Activated CD4-positive, alpha-beta T cell treated with anti-CD3 and anti-CD28 coated beads for 1 hour (primary cell): ENCODE measurements at places on chromosomes 7 and 10.

DNA sequence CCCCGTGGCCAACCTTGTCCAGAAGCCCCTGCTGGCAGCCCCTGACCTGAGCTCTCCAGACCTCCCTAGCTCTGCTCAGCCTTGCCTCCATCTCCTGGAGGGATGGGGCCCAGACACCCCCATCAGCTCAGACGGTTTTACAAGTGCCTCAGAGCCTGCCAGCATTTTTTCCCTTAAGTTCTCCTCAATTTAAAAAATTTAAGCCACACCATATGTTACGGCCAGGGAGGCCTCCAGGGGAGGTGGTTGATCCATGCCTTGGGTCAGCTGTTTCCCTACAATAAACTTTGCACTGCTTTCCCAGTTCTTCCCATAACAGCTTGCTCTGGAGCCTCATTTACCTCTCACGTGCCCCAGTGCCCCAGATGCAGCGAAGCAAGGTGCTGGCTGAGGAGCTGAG is 143.5 kb downstream of the RGS10 start:
- no peak for DNase-seq

GRCh38 chr10:88253-88652 is 39.2 kb upstream of the TUBB8 start:
- DNase-seq: no peak

DNA sequence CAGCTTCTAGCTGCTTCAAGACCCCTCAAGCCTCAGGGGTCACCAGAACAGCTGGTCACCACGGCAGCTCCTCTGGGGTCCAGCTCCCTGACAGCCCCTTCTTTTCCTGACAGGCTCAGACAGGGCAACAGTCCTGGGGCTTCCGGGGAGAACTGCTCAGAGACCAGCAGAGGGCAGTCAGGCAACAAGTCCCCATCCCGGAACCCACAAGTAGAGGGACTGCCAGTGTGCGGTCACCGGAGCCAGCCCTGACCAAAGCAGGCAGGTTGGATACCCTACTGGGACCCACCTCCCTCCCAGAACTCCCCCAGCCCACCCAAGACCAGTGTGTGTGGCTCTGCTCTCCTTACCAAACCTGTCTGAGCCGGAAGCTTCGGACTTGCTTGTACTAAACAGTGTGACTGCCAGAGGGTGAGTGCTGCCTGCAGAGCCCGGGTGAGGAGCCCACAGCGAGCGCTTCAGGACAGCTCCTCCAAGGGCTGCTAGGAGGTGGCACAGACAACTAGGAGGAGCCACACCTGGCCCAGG is 40.3 kb downstream of the YKT6 start:
- peak; percentile 40 for DNase-seq

DNA sequence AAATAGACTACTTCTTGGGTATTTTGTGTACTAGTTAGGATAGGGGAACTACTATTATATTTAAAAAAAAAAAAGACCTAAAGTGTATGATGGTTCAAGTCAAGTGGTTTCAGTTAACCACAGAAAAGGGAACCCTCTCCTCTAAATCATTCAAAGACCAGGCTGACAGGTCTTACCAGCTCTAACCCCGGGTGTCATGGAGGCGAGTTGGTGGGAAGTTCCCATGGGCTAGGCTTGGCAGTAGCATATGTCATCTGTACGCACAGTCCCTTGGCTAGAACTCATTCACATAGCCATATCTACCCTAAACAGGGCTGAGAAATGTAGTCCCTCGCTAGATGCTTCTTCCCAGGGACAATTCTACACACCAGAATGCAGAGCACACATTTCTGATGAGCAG is 37.7 kb upstream of the KCNMA1 start:
- DNase-seq: no peak

- no peak for DNase-seq
Measured at GRCh38 chr7:83957333-83957732, 237.3 kb downstream of the SEMA3A start.

GRCh38 chr10:91617072-91617609 is 15.7 kb downstream of the PPP1R3C start:
- no peak for DNase-seq

DNA sequence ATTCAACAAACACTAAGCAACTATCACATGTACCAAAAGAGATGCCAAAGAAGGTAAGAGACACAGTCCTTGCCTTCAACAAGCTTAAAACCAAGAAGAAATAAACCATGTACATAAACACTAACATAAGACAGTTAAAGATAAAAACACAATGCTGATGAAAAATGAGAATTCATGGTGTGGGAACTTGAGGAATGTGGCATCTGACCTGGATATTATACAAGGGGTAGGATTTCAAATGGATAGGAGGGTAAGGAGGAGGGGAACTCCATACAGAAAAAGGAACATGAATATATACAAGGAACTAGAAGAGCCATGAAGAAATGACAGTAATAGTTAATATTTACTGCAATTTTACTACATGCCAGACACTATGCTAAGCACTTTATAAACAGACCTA is 11.0 kb downstream of the HIBADH start:
- DNase-seq: no peak

- no peak for DNase-seq
Measured at GRCh38 chr10:110073896-110074295, 66.1 kb downstream of the ADD3 start.

- no peak for DNase-seq
Measured at GRCh38 chr7:108488768-108489538, 32.7 kb upstream of the NRCAM start.

GRCh38 chr10:61733358-61733940 is 70.7 kb downstream of the CABCOCO1 start:
- DNase-seq: no peak

DNA sequence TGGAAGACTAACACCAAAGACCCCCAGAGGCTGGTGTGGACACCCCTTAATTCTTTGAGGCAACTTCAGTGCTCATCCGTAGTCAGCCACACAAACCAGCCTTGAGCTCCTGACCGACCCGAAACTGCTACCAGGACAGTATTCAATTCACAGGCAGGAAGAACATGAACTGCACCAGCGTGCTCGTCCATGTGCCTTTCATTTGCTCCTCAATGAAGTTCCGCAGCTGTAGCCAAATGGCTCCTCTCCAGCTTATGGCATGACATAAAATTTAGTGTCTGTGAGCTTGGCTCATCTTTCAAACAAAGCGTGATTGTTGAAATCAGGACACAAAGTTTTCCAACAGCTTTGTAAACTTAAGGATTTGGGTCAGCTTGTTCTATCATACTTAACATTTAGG is 144.1 kb upstream of the FAM171A1 start:
- no peak for DNase-seq

- no peak for DNase-seq
Measured at GRCh38 chr7:123823898-123824753, 20.8 kb upstream of the HYAL4 start.

DNA sequence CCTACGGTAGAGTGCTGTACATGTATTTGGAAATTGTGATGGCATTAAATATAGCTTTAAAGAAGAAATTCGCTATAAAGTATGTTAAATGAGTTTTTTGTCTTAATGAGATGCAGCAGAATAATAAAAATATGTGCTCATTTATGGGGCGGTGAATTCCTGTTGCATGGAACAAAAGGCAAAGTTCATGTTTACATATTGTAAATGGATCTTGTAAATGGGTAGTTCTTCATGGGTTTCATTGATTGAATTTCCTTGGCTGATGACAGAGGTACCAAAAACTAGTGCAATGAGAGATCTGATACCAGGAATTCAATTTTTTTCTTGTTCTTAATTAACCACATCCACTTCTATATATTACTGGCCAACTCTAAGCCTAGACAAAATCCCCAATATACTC is 284.2 kb downstream of the SUGCT start:
- DNase-seq: no peak

DNA sequence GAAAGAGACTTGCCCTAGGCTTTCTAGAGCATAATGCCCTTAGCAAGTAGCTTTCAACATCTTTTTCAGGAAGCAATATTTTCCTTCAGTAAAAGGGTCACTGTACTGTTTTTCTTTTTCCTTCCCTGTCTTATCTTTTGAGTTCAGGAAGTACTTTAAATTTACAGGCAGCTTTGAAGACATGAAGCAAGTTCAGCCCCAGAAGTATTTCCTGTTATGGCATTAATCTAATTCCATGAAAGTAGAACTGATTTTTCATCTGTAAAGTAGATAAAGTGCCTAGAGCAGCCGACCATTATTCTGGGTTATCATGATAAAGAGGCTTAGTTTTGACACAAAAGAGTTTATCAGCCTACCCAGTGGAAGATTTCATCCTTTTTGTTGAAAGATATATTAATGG is 288.2 kb downstream of the ADK start:
- DNase-seq: no peak

DNA sequence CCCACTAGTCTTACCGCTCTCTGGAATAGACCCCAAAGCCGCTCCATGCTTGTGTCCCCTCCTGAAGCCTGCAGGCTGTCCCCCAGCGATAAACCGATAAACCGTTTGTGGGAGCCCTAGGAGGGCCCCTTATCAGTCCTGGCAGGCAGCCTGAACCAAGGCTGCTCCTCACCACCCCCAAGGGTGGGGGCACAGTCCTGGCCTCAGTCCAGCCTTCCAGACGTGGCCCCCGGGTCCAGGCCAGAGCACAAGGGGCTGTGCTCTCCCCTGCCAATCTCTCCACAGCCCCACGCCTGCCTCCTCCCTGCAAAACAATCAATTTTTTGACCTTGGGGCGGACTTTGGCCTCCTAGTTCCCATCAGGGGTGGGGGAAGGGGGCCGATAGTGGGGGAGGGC is at the start of gene TFR2:
TSS of gene TFR2 (minus strand) at position 90 of the 397 bp plus-strand sequence. CDS start at position 47, 43 bp downstream.
- no peak for DNase-seq

GRCh38 chr10:31041011-31041410 is 9.3 kb upstream of the ZNF438 start:
- no peak for DNase-seq

DNA sequence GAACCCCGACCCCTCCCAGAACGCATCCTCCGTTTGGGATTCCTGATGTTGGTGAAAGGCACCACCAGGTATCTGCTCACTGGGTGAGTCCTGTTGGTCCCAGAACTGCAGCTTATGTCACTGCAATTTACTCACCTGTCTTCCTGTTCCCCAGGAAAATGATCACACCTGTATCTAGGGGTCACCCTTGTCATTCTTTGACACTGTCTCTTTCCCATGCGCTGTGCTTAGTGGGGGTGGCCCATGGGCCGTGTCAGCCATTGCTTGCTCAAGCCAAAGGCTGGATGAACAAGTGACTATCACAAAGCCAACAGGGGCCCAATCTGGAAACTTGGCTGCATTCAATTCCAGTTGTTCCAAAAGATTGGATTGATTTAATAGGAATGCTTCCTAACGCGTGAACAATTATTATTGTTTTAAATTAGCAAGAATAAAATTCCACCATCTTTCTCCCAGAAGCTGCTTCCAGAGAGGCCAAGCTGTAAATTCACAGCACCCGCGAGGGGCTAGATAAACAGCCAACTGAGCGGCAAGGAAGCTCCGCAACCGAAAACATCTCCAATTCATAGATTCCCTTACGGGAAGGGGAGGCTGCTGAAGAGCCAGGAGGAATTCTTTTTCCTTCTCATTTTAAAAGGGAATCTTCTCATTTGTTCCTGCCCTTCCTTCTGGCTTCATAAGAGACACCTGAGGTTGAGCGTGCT is 134.8 kb upstream of the ZMIZ1 start:
- DNase-seq: no peak

GRCh38 chr10:91759581-91759986 is 38.6 kb upstream of the TNKS2 start:
- no peak for DNase-seq

DNA sequence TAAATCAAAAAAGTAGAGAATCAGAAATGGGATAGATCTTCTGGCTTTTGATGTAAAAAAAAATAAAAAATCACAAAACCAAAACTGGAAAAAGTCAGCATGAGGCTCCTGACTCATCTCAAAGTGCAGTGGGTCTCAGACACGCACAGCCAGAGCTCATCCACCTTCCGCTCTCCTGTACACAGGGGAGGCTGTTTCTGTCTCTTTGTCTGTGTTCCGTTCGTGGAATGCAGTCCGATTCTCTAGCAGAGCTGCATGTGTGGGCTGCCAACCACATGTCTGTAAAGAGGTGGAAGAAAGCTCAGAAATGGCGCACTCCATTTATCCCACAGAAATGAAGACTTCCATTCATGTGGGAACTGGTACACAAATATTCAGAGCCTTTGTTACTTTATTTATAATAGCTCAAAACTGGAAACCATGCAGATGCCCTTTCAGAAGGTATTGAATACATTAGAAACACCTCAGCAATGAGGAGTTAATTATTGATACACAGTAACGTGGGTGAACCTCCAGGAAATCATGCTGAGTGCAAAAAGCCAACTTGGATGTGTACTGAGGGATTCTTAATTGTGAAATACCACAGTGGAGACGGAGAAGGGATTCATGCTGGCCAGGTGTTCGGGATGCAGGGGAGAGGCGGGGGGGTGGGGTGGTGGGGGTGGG is 123.3 kb downstream of the TRRAP start:
- DNase-seq: no peak
